Effector memory CD8-positive, alpha-beta T cell (primary cell): ENCODE measurements at places on chromosomes 11 and 22.

DNA sequence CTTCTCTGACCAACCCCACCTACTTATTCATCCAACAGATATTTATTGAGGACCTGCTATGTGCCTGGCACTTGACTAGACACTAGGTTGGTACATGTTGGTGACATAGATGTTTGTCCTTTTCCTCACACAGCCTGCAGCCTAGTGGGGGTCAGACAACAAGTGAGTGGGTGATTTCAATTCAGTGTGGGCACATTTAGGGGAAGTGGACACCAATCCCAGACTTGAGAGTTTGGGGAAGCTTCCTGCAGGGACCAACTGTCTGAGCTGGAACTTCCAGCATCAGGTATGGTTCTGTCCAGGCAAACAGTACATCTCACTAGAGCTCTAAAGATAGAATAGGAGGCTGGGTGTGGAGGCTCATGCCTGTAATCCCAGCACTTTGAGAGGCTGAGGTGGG lies 5.8 kb upstream of the BCL9L start:
- no peak for DNase-seq

- no peak for DNase-seq
Observed at GRCh38 chr11:75078233-75078632, 18.4 kb downstream of the OR2AT4 start.

GRCh38 chr11:57979532-57980079 lies 44.1 kb upstream of the OR9Q1 start:
- DNase-seq, result no peak

DNA sequence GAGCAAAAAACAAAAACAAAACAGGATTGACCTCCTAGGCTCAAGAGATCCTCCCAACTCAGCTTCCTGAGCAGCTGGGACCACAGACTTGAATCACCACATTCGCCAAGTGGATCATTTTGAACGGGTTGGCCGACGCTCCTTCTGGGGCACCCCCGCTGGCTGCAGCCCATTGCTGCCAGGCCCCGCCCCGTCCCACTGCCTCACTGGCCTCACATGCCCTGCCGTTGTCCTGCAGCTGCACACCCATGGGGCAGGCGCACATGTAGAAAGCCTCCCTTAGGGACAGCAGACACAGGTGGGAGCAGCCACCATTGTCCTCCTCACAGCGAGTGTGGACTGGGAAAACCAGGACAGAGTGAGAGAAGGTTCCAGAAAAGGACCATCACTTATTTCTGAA lies 154.5 kb downstream of the CRYBB2 start:
- no peak for DNase-seq

GRCh38 chr11:65572356-65573051 lies at the start of gene FAM89B:
Gene FAM89B (plus strand): TSS chr11:65572538. CDS start chr11:65572670, 132 bp downstream.
- peak; percentile 87 for DNase-seq

DNA sequence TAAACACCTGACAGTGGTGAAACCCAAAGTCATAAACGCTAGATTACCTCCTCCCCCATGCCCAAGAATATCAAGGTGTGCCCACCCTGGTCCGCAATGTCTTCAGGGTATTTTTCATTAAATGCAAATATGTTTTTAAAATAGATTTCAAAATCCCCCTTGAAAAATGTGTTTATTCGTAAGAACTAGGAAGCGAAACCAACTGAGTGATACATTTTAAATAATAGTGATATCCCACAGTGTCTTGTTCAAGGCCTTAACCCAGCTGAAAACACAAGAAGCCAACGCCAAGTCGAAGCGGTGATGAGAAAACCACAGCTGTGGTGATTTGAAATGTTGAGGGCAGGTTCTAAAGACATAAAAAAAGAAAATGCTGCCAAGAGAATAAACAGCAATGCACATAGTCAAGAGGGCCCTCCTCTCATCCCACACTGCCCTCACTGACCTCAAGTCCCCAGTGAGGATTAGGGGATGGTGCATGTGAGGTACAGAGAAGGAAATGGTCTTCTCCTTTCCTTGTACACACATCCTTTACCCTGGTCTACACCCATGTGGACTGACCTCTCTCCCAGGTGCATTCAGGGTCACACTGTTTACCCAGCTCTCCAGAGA lies 25.5 kb downstream of the KCNJ1 start:
- DNase-seq, result no peak

GRCh38 chr11:16853266-16853665 lies 114.8 kb downstream of the C11orf58 start:
- no peak for DNase-seq

- no peak for DNase-seq
Observed at GRCh38 chr11:21072558-21072957, 403.2 kb downstream of the NELL1 start.

DNA sequence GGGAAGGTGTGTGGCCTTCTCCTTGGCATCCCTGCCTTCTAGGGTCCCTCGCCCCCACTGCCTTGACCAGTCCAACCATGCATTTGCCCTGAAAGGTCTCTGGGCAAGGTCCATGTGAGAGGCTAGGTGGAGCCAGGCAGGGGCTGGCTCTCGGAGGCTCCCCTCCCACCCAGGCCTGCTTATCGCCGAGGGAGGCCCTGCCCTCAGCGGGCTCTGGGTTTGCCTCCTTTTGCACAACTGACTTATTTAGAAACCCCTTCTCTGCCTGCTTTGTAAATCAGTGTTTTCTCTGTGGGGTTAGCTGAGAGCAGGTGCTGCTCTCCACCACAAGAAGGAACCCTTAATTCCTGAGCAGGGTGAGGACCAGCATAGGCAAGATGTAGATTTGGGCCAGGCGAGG lies 47.7 kb downstream of the CD82 start:
- no peak for DNase-seq

DNA sequence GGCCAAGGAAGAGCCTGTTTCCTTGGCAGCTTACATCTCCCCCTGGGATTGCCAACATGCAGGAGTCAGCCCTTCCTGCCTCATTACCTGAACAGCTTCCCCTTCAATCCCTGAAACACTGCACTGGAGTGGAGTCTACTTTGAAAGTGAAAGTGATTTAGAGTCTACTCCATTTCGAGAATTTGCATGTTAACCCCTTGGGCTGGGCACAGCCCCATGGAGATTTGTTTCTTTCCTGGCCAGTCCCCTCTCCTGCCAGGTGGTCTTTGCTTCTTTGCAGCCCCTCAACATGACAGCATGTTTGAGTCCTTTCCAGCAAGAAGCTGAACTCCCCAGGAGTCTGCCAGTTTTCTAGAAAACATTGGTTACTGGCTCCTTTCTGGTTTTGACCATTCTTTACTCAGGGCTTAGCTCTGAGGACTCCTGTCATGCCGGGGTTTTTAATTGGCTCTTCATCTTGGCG lies 59.9 kb downstream of the TRAF6 start:
- DNase-seq, result no peak

DNA sequence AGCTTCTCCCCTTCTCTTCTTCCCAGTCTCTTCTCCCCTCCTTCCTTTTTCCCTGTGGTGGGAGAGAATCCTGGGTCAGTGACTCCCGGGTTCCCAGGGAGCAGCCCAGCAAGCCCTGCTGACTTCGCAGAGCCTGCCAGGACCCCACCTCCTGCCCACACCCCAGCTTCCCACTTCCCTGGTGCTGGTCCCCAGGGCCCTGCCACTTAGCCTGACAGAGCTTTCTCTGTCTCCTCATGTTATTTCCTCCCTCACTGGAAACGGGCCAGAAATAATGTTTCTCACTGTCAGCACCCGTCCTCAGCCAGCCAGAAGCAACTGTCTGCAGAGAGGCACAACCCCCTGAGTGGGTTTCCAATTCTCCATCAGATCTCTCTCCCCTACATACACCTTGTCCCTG lies 27.1 kb downstream of the C11orf96 start:
- DNase-seq, result no peak

GRCh38 chr11:13561860-13562259 lies 66.1 kb upstream of the PTH start:
- no peak for DNase-seq

GRCh38 chr11:33952805-33953204 lies 60.9 kb upstream of the LMO2 start:
- DNase-seq, result no peak

DNA sequence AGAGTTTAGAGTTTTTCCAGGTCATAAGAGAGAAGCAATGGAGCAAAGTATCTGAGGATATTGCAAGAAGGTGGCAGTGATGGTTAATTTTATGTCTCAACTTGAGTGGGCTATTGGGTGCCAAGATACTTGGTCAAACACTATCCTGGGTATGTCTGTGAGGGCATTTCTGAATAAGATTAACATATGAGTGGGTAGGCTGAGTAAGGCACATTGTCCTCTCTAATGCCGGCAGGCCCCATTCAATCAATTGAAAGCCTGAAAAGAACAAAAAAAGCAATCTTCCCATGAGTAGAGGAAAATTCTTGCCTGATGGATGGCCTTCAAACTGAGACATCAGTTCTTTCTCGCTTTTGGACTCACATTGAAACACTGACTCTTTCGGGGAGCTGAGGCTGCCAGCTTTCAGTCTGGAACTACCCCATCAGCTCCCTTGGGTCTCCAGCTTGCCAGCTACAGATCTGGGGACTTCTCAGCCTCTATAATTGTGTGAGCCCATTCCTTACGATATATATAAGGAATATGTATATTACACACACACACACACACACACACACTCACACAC lies 228.8 kb downstream of the BUD13 start:
- DNase-seq, result no peak

- DNase-seq, result no peak
Observed at GRCh38 chr11:1870326-1870696, 17.4 kb downstream of the LSP1 start.

DNA sequence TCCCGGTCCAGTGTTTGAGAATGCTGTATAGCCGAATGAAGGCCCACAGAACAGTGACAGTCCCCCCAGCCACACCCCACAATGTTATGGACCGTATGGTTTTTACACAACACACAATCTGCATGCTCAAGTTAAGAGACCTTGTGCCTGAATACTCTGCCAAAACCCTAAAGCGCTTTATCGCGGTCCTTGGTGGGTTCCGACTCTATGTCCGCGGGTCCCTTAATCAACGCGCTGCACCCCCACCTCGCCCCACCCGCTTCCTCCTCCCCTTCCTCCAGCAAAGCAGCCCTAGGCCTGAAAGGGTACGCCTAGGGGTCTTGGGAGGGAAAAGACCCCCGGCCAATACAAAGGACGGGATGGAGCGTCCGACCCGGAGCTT lies 442 bp downstream of the COPB1 start:
- DNase-seq, result no peak

- DNase-seq, result peak; percentile 57
Observed at GRCh38 chr11:71927820-71928736, at the start of gene XNDC1N. Gene XNDC1N (minus strand): TSS chr11:71928594. CDS start chr11:71923353, 5,241 bp downstream.

DNA sequence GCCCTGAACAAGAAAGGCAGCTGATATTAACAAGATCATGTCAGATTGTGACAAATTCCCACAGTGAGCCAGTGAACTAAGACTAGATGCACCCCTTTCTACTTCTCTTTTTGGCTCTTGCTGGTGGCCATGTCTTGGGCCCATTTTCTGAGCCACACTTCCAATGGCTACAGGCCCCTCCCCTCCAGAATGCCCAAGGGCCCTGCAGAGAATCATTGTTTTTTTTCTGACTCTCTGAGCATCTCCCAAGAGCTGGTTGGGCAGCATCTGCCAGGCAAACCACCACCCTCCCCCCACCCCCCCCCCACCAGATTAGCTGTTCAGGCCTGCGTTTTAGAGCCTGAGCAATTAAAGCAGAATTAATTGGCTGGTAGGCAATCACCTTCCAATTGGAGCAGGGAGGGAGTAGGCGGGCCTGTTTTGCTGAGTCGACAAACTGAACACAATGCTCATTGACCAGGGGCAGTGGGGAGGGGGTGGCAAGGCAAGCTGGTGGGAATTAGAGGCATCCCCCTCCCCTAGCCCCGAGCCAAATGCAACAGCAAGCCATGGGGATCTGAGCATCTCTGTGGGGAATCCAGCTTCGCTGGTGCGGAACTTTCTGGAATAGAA lies 541.4 kb downstream of the MN1 start:
- no peak for DNase-seq

DNA sequence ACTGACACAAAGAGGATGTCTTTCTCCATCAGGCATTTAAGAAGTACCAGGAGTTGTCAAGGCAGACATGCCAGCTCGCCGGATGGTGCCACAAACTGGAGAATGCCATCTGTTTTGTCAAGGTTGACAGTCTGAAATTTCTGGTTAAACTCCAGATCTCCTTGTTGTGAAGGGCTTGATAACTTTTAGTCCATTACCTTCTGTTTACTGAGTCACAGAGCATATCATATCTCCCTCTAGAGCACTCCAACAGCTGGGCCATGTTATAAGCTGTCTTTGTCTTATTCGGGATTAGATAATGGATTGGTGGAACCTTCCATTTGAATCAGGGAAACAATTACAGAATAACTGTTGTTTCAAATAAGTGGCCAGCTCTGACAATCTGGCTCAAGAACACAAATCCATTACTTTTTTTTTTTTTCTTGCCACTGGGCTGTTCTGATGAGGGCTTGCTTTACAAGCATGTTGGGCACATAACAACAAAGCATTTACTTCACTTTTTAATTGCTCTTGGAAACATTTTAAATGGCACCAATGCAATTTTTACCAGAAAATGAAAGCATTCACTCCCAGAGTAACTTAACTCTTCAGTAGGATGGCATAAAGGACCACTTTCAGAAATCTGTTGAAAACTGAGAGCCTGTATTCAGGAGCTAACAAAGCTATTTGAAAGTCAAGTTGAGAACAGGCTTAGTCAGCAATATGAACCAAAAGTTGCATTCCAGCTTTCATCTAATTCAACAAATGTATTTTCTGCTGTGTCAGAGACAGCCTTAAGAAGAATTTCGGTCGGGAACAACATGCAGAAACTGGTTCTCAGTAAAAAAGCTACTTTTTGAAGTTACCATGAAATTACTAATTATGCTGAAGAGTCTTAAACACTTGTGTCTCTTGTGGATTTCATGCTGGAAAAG lies 227.6 kb upstream of the PITPNB start:
- DNase-seq, result no peak
